NCI-H2081 treated with DMSO at 0.1 percent for 48 hours (cell line): ENCODE measurements at places on chromosomes 2 and 18.

GRCh38 chr2:22626621-22627020 lies 758.4 kb upstream of the KLHL29 start:
- no peak for DNase-seq

DNA sequence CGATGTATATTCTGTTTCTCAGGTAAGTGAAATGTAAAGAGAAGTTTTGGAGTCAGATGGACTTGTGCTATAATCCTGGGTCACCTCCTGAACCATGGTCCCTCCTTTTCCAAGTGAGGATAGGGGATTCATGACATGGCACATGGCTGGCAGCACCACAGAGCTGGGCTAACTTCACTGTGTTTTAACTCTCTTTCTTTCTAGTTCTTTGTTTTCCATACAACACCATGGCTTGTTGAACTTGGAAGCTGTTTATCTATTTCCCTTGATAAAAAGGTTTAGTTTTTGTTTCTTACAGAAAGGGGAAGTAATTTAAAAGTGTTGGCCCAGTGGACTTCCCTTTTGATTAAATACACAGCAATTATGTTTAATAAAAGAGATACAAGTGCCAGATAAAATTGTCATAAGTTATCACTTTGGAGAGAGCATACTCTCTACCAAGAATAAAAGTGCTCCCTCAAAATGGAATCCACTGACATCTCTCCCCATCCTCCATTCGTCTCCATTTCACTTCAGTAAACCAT lies 90.4 kb downstream of the PLCL1 start:
- DNase-seq, result no peak

GRCh38 chr18:69177702-69178101 lies 223.0 kb upstream of the DOK6 start:
- DNase-seq, result no peak

GRCh38 chr2:10333247-10333613 lies 30.5 kb downstream of the HPCAL1 start:
- no peak for DNase-seq

DNA sequence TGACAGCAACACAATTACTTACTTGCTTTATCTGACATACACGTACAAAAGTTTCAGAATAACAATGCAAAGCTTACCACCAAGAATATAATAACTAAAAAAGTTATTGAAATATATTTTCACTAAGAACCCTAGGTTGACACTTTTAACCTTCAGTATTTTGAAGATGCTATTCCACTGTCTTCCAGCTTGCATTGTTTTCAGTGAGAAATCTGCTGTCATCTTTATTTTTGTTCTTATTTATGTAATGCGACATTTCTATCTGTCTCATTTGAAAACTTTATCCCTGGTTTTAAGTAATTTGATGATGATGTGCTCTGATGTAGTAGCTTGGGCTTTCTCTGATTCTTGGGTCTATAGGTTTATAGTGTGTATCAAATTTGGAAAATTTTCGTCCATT lies 165.0 kb upstream of the SMIM21 start:
- DNase-seq, result no peak

DNA sequence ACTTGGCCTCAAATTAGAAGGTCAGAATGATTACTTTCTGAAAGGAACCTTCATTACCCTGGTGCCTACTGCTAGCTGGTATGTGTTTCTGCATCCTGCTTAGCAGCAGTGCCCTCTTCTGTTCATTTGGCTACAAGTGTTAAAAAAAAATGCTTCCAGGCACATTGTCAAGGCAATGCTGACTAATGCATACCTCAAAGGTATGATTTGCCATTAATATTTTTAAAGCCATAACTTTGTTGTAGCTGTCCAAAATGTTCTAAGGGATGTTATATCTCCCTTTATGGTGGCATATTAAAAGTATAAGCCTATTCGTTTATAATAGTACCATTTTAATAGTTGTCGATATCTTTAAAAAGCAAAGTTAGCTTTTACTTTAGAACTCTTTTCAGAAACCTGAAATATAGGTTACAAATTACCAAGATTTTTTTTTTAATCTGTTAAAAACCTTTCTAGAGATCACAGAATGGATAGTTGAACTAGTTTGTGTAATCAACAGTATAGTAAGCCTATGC lies 52.0 kb upstream of the FAM171B start:
- DNase-seq, result peak; percentile 49

DNA sequence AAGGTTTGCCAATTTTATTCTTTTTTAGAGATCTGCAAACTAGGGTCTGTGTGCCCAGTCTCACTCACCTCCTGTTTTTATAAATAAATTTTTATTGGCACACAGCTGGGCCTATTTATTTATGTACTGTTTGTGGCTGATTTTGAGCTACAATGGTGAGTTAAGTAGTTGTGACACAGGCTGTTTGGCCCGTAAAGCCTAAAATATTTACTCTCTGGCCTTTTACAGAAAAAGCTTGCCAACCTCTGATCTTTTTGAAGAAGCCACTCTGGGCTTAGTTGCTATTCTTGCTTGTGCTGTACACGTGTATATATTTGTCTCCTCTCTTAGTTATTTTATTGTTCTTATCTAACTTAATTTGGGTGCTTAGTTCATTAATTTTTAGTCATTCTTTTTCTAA lies 14.5 kb downstream of the NAB1 start:
- no peak for DNase-seq

DNA sequence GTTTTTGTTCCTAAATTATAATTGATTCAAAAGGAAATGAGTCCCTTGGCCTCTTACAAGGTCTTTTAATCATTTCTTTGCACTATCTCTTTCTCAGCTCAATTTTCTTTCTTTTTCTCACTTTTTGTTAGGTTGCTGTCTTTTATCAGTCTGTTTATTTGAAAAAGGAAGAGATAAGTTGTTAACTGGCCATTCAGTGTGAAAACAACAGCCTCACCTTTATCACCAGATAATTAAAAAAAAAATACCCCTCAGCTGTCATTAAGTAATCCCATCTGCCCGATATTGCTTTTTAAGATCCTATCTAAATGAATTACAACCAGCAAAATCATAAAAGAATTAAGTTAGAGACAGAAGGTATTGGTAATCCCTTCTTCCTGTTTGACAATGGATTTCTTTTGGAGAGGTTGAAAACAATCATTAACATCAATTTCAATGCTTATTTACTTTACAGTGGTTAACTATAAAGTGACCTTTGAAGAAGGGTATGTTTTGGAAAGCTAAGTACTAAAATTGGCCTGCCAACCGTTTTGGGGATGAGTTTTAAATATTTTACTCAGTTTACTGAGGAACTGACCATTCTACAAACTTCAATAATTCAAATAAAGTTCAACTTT lies 104.9 kb downstream of the TGIF1 start:
- no peak for DNase-seq

DNA sequence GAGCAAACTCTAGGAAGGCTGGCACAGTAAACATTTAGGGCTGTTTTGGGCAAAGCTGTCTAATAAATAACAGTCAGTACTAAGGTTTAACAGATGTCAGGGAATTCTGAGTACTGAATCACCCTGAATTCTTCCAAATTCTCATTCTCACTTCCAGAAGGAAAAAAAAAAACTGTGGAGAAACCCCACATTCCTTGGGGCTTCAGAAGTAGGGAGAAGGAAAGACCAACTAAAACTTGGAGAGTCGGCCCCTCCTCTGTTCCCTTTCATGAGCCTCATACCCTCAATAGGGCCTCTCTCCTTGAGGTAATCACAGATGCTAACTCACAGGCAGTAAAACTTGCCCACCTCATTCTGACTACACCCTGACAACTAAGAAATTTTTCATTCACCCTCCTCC lies 62.1 kb downstream of the CCDC148 start:
- no peak for DNase-seq

DNA sequence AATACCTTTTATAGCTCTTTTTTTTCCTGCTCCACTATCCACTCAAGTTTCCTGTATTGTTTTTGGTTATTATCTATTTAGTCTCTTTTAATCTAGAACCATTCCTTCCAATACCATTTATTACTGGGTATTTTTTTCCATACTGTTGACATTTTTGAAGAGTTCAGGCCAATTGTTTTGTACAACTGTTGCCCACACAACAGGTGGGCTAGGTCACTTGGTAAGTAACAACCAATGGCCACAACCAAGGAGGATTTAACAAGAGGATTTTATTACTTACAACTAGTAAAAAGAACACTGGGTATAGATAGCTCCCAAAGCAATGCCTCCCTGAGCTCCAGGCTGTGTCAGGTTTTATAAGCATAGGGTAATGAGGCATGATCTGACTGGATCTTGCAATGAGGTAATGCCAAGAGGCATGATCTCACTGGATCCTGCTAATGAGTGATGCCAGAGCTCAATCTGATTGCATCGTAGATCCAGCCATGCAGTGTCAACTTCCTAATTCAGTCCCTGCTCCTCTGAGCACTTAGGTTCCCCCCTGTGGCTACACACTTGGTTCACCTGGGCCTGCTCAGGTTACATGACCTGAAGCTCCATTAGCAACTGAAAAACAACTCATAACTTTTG lies 7.1 kb upstream of the CEP68 start:
- DNase-seq, result no peak

- no peak for DNase-seq
Observed at GRCh38 chr2:109217362-109218086, 88.5 kb downstream of the SH3RF3 start.

DNA sequence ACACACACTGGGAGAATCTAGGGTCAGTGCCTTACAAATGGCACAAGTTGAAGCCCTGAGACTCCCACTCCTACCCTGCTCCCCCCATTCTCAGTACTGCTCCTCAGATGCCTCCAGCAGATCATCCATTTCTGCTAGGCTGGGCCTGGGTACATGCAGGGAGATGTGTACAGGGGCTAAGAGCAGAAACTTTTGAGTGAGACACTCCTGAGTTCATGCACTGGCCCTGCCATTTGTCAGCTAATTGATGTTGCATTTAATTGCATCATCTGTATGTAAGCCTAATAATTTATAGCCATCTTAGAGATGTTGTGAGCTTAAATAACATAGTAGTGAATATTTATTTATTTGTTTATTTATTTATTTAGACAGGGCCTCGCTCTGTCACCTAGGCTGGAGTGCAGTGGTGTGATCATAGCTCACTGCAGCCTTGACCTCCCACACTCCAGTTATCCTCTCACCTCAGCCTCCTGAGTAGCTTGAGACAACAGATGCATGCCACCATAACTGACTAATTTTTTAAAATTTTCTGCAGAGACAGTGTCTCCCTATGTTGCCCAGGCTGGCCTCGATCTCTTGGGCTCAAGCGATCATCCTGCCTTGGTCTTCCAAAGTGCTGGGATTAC lies 4.8 kb upstream of the CASP8 start:
- DNase-seq, result no peak

DNA sequence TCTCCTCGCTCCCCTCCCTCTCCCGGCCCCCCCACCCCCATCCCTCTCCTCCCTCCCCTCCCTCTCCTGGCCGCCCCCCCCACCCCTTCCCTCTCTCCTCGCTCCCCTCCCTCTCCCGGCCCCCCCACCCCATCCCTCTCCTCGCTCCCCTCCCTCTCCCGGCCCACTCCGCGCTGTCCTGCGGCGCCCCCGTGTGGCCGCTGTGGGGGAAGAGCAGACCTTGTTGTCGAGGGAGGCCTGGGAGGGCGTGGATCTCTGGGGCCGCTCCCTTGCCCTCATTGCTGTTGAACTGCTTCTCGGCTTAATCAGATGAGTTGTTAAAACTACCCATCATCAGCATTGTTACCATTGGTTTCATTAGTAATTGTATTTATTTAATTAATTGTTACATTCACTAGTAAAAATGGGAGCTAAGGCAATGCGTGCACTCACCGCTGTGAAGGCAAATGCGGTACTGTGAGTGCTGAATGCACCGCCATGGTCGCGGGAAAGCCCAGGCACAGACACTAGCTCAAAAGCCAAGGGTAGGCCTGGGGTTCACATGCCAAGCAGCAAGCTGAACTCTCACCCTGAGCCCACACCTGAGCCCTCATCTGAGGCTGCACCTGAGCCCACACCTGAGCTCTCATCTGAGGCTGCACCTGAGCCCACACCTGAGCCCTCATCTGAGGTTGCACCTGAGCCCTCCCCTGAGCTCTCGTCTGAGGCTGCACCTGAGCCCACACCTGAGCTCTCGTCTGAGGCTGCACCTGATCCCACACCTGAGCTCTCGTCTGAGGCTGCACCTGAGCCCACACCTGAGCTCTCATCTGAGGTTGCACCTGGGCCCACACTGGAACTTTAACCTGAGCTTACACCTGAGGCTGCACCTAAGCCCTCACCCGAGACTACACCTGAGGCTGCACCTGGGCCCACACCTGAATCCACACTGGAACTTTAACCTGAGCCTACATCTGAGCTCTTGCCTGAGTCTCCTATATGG lies 8.8 kb downstream of the RTP5 start:
- DNase-seq, result no peak

- peak; percentile 73 for DNase-seq
Observed at GRCh38 chr2:175282300-175282699, 100.8 kb upstream of the ATP5MC3 start.

DNA sequence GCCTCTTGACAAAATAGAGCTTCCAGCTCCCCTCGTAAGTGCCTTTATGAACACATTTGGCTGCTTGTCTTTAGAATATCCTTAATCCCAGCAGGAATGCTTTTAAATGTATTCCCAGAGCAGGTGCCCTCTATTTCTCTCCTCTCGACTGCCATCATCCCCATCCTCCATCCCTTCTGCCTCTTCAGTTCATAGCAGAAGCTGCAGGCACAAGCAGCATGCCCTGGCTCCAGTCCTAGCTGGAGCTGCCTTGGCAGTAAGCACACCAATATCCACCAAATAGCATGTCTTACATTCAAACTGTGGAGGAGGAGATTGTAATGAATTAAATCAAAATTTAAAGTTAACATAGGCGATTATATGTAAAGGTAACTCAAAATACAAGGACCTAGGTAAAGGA lies 891.3 kb upstream of the SLC39A10 start:
- DNase-seq, result no peak

DNA sequence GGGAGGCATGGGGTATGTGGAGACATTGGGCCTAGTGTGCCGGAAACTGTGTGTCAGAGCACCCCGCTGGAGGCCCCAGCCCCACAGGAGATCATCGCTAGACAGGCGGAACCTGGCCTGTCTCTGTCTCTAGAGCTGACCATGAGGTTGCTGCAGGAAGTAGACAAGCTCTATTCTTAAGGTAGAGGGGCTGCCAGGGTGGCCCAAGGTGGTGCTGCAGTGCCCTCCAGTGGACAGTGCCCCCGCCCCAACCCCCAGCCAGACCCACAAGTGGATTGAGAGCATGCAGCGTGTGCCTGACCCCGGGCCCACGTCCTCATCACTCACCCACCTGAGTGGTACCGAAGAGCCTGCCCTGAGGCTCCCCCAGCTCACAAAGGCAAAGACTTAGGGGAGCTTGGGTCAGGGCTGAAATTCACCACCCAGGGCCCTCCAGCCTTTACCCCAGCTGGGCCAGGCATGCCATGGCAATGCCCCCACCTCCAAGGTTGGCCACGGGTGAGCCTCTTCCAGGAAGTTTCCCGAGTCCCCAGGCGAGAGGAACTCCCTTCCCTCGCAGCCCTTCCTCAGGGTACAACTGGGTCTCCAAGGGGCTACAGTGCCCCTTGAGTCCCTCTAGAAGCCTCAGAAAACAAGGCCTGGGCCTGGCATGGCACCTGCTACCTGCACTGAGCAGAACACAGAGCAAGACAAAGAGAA lies 155.0 kb downstream of the TTC32 start:
- DNase-seq, result no peak

DNA sequence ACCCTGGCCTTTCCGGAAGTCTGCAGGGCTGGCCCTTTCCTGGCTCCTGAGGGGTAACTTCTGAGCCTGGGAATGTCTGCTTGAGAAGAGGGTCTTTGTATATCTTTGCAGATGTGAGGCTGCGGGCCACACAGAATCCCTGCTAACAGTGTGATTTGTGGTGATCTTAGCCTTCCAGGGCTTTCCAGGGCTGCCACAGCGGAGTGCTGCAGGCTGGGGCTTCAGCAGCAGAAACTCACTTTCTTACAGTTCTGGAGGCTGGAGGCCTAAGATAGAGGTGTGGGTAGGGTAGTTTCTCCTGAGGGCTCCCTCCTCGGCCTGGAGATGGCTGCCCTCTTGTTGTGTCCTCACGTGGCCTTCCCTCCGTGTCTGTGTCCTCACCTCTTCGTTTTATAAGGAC lies 294.7 kb upstream of the HS6ST1 start:
- no peak for DNase-seq
